ENCODE measurements at places on chromosomes 1 and 21. TPM values are rescaled to one million over a fixed set of nuclear protein-coding genes. Genes with fewer than 3 reads are reported as not detected.

The PROX1 gene
- total RNA-seq = 15.6 TPM

The KCNA2 gene
- 4.8 TPM for total RNA-seq

The C1orf210 gene
- total RNA-seq = 1.0 TPM

The LRRC8B gene
- total RNA-seq = 10.7 TPM

The MPL gene
- not detected for total RNA-seq

The TRIM58 gene
- 2.5 TPM for total RNA-seq

Measured in tongue (tissue), 3 donors.